ENCODE measurements at places on chromosomes 3 and 15.

DNA sequence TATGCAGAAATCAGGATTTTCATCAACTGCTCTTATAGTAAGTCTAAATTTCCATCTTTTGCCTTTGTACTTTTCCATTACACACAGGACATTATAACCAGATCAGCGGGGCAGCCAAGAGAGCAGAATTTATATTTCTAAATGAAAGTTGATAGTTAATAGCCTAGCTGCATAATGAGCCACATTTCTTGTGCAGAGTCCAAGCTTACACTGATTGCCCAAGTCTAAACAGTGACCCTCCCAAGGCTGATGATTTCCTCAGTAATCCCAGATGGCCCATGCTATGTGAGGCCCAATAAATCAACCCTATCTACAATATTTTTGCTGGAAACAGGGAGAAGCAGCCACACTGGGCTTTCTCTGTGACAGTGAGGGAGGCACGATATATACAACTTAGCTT lies 475.8 kb upstream of the KCNMB2 start:
- DNase-seq, result no peak

DNA sequence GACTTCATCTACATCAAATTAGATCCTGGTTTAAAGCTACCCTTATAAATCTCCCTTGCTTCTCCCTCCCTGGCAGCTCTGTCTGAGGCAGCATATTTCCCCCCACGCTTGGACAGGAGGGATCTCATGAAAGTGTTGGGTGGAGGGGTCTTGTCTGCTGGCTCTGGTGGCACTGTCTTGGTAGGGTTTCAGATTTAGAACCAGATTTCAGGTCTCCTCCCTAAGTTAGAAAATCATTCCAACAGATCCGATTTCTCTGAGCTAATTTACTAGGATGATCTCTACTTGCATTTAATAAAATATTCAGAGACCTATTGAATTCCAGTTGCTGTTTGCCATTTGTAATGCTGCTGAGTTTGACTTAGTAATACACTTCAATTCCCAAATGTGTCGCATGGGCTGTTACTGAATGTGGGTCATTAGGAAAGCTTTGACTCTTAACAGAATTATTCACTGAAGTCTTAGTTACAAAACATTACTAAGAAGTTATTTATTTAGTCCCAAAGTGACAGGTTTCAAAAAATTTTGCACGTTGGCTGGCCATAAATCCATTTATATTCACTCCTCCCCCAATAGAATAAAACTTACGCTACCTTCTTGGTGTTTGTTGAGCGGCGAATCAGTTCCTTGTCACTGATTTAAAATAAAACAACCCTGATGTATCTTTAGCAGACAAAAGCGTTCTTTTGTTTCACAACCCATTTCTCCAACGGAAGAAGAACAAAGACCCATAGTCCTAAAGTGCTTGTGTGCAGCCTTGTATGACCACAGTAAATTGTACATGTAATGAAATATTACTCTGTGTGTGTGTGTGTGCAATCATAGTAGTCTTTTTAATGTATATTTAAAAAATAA lies 84.5 kb downstream of the TRAK1 start:
- no peak for DNase-seq

DNA sequence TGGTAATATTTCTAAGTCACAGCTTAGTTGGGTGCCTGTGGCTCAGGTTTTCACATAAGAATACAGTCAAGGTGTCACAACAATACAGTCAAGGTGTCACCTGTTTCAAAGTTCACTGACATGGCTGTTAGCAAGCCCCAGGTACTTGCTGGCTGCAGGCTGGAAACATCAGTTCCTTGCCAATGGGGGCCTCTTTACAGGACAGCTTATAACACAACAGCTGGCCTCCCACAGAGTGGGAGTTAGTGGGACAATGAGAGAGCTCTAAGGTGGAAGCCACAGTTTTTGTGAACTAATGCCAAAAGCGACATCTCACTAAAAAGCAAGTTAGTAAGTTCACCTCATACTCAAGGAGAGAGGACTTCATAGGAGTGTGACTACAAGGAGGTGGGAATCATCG lies 45.4 kb downstream of the GPR156 start:
- no peak for DNase-seq

- no peak for DNase-seq
Measured at GRCh38 chr15:73946795-73947370, 20.6 kb downstream of the LOXL1 start.

GRCh38 chr15:43266834-43267233 lies at the start of gene TGM5:
Gene TGM5, minus strand, starts transcription at chr15:43266928. Its CDS starts 79 bp downstream, at chr15:43266849.
- DNase-seq, result no peak

DNA sequence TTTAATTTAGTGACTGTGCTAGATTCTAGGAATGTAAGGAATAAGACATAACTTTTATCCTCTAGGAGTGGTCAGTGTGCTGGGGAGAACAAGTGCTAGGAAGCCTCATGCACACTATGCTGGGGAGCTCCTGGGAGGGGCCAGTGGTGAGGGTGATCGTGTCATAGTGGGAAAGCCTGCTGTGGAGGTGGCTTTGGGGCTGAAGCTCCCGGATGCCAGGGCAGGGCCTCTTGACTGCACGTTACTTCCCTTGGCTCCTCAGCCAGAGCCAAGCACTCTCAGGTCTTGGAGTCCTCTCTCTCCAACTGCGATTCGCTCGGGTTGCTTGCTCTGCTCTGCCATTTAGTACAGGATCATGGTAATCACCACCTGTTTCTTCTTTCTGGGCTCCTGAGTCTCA lies 33.6 kb downstream of the SQOR start:
- DNase-seq, result no peak

GRCh38 chr3:94525043-94525442 lies 462.2 kb downstream of the NSUN3 start:
- DNase-seq, result no peak

- peak; percentile 29 for DNase-seq
Measured at GRCh38 chr15:76340803-76341365, 4.3 kb downstream of the ISL2 start.

DNA sequence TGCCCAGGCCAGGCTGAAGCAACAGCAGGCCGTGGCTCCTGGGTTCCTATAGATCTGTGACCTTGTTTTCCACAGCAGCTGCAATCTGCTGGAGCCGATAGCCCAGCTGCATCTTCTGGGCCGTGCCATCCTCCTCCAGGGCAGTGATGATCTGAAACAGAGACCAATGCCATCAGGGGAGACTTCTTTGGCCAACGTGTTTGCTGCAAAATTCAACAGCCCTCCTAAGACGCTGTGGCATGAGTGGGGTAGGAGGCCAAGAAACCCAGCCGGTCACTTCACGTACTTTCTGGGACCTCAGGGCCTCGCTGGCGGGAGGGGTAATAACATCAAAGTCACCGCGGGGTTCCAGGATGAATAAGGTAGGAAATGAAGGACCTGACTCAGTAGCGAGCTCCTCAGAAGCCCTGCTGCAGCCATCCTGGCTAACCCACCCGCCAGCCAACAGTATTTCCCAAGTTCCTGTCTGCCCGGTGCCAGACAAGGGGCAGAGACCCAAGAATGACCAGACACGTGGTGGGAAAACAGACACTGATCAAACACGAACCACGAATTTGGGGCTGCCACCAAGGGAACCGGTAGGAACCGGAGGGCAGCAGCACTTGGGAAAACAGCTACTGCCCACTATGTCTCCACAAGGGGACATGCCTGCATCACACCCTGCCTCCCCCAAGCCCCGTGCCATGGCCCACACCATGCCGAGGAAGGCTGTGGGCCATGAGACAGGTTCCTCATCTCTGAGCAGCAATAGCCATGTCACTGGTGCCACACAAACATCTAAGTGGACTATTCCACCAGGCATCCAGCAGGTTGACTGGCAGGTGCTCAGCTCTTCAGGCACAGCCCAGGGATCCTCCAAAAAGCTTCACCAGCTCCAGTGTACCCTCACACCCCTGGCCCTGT lies 25.2 kb downstream of the PLXNB1 start:
- no peak for DNase-seq

GRCh38 chr15:64355348-64355943 lies 527 bp downstream of the CSNK1G1 start:
- DNase-seq, result peak; percentile 4

- DNase-seq, result no peak
Measured at GRCh38 chr15:82771789-82772607, 33.9 kb downstream of the FSD2 start.

GRCh38 chr3:17841190-17841828 lies 98.9 kb upstream of the TBC1D5 start:
- peak; percentile 31 for DNase-seq

GRCh38 chr15:99408236-99409096 lies 157.2 kb downstream of the LRRC28 start:
- DNase-seq, result no peak

- no peak for DNase-seq
Measured at GRCh38 chr3:160434071-160434470, 15.5 kb downstream of the TRIM59 start.

Measured in T-helper 2 cell (primary cell).